ENCODE measurements at places on chromosomes 7 and 10. TPM values are rescaled to one million over a fixed set of nuclear protein-coding genes. Genes with fewer than 3 reads are reported as not detected.

The C10orf143 gene
- total RNA-seq = 1.6 TPM

The DNMBP gene
- total RNA-seq = 26.7 TPM

The LZTS2 gene
- 34.7 TPM for total RNA-seq

The LHFPL3 gene
- 0.12 TPM for total RNA-seq

The PAX4 gene
- total RNA-seq = not detected
